ENCODE measurements at places on chromosomes 16 and 17.
A peak's percentile ranks its signal among the peaks of the same experiment; 100 is the strongest.

- DNase-seq = no peak
Measured at GRCh38 chr17:64411999-64412771, 21.5 kb upstream of the PECAM1 start.

GRCh38 chr17:13827118-13827517 lies 225.4 kb upstream of the HS3ST3A1 start:
- DNase-seq = no peak

DNA sequence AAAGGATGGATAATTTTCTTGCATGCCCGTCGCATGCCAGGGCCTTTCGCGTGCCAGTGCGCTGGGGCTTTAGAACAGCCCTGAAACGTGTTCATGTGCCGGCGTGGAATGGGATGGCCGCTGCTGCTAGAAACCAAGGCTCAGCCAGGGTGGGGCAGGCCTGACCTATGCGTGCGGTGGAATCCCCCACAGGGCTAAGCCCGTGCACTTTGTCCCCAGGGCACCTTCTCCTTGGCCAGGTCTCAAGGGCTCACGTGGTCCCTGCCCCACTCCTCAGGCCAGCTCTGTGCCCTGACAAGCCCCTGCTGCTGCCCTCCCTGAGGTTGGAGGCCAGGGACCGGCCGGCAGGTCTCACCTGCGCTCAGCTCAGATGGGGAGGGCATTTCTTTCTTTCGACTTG lies 13.1 kb upstream of the RNF213 start:
- no peak for DNase-seq

DNA sequence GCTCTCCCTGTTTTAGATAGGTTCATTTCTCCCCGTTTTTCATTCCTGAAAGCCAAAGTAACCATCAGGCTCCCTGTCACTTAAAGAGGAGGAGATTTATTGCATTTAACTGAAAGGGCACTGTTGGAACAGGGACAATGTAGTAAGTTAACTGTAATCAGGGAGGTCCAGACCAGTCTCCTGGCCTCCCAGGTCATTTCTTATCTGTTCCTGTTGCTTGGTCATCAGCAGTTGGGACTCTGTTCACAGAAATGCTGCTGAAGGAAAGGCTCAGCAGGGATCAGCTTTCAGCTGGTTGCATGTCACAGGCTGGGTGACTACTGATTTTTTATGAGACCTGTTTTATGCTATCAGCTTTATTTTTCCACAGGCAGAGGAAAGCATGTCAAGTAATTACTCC lies 622.6 kb upstream of the GOT2 start:
- no peak for DNase-seq

- peak; percentile 21 for DNase-seq
Measured at GRCh38 chr17:44556832-44557606, at the start of gene FZD2. FZD2 (plus strand) TSS chr17:44557484; CDS start chr17:44557689, 205 bp downstream.

DNA sequence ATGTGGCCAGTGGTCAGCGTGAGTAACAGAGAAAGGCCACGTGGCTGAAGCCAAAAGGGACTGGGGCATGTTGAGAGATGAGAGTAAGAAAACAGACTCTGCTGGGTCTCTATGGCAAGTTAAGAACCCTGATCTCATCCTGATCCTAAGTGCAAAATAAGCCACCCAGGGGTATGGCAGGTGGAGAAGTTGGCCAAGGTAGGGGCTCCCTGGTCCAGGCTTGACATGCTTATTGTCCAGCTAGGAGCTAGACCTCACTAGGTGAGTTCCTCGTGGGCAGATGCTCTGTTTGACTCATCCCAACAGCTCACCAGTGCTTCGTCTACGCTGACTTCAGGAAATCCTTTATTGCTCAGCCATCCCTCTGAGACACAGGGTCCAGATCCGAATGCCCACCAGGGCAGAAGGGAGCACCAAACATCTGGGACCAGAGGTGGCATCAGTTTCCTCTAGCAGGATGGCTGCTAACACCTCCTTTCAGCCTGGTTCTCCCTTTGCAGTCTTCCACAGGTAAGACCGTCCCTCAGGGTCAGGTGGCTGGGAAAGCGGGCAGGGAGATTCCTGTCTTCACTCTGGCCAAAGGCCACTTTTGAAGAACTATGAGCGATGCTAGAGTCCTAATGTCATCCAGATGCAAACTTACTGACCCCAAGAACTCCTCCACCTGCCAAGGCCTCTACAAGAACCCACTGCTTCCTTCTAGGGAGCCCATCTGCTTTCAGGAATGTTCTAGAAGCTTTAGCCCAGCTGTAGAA lies 99.5 kb downstream of the CDYL2 start:
- DNase-seq = no peak

GRCh38 chr17:39617446-39618245 lies 9.1 kb upstream of the PPP1R1B start:
- DNase-seq = peak; percentile 24

DNA sequence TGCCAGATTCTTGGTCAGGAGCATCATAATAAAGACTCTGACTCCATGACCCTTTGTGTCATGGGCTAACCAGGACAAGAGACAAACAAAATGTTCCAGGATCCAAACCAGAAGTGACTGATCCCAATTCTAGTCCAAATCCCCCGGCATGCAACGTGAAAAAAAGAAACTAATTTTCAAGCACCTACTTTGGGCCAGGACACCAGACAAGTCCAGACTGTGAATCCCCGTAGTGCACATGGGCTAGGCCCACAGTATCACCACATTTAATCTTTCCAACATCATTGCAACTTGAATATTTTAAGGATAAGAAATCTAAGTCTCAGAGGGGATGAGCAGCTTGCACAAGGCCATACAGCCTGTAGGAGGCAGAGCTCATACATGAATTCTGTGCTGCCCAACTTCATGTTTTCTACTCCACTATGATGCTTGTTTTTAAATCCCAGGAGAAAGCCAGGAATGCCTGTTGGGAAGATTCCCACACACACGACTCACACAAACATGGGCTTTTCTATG lies 365.7 kb downstream of the NPIPA8 start:
- no peak for DNase-seq

- DNase-seq = no peak
Measured at GRCh38 chr16:67710607-67711006, 8.5 kb downstream of the GFOD2 start.

DNA sequence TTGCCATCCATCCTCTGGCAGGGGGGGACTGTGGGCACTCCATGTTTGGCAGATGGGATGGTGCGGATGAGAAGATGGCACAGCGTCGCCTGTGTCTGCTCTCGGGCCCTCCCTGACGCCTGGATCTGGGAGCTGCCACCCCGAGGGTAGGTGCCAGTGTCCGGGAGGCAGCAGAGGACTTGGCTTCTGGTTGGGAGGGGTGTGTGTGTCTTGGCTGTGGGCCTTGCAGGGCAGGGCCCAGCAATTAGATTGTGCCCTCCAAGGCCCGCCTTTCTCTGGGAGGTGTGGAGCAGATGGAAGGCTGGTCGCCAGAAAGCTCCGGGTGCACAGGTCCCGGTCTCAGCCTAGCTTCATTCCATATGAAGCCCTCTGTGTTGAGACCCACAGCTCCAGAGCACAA lies 1.4 kb downstream of the RAP1GAP2 start:
- DNase-seq = no peak

GRCh38 chr17:74605361-74605760 lies 13.3 kb upstream of the CD300LD start:
- DNase-seq = no peak

GRCh38 chr17:77529328-77529650 lies 388.5 kb downstream of the SEC14L1 start:
- no peak for DNase-seq

GRCh38 chr16:15993541-15993940 lies 44.1 kb downstream of the ABCC1 start:
- DNase-seq = no peak

DNA sequence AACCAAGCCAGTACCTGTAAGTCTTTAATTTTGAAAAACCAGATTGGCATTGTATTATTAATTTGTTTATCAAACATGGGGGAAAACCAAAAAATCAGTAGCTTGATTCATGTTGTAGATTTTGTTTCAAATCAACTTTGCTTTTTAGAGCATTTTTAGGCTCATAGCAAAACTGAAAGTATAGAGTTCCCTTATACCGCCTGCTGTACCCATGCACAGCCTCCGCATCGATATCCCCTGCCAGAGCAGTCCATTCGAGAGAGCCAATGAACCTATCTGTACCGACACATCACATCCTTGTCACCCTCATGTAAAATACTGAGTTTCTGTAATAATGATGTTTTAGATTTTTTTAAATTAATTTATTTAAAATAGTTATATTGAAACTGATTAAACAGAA lies 16.2 kb upstream of the MRC2 start:
- no peak for DNase-seq

DNA sequence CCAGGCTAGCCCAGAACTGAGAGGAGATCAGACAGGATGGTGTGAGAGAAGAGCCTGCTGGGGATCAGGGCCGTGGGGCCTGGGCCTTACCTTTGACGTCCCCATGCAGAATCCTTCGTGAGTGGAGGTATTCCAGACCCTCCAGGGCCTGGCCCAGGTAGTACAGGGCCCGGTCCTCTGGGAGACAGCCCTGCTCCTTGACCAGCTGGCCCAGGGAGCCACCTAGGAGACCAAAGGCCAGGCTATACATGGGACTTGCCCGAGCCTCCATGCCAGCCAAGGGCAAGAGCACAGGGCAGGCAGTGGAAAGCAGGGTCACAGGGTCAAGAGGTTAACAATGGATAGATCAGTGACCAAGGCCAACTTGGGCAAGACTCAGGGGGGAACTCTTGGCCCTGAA lies 12.1 kb upstream of the SPATA32 start:
- DNase-seq = no peak

DNA sequence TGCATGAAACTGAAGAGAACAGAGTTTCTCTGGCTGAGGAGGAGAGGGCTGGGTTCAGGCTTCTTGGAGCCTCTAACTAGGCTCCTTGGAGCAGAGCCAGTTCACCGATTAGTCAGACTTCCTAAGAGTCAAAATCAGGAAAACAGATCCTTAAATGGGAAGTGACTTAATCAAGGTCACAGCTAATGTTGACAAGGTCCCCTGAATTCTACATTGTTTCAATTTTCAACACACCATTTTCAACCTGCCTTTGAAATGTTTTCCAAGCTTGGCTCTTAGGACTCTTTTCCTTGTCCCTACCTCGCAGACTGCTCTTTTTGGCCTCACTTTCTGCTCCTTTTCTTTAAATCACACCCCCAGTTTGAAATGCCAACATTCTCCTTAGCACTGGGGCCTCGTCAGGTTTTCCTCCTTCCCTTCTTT lies 16.3 kb downstream of the MYL4 start:
- DNase-seq = no peak

DNA sequence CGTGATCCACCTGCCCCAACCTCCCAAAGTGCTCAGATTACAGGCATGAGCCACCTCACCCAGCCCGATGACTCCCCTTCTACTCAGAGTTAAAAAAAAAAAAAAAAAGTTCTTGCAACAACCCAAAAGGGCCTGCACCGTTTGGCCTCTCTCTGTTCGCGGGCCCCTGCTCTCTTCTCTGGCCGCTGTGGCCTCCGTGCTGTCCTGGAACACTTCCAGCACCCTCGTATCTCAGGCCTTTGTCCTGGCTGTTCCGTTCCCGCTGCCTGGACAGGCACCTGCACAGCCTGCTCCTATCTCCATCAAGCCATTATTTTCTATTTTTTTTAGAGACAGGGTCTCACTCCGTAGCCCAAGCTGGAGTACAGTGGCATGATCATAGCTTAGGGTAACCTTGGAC lies 10.8 kb downstream of the MYO1C start:
- no peak for DNase-seq

DNA sequence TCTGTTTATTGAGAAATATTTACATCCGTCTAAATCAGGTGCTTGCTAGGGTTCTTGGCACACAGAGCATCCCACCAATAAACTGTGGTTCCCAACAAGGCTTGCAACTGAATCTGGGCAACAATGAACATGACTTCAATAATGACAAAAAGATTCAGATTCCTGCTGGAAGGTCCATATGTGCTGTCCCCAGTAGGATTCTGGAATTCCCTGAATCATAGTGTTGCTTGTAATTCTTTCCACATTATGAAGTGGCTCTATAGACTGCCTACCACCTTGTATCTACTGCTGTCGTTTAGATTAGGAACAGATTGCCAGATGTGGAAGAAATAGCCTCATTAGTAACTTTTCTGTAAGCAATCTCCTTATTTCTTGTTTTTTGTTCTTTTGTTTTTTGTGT lies 265.9 kb downstream of the WWOX start:
- DNase-seq = no peak

DNA sequence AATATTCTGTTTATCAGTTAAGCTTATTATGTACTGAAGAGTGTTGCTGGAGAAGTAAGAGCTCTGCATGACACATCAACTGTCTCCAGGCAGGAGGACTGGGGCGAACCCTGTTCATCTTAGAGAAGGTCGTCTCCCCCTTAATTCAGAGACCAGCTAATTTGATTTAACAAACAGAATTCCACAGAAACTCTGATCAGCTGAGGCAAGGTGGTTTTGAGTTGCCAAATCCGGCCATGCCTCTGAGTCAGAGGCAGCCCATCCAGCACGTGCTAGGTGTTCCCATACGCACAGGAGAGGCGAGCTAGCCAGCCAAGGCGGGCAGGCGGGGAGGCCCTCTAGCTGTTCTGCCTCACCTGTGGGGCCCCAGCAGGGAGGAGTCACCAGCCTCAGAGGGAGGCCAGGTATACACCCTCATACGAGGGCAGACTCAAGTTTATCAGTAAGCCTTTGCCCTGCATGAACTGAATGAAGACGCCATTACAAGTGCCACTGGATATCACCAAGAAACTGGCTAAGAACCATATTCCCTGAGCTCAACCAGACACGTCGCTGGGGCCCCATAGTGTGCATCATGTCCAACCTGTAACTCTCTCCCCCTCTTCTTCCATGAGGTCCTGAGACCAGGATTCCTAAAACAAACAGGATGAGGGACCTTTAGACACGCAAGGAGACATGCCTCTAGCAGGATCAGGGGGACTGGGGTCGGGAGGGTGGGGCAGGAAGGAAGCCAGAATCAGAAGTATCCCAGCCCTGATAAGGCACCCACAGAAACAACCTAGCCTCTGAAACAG lies 25.7 kb downstream of the STAT5A start:
- DNase-seq = no peak

GRCh38 chr17:3974980-3975379 lies 10.7 kb upstream of the ATP2A3 start:
- no peak for DNase-seq

DNA sequence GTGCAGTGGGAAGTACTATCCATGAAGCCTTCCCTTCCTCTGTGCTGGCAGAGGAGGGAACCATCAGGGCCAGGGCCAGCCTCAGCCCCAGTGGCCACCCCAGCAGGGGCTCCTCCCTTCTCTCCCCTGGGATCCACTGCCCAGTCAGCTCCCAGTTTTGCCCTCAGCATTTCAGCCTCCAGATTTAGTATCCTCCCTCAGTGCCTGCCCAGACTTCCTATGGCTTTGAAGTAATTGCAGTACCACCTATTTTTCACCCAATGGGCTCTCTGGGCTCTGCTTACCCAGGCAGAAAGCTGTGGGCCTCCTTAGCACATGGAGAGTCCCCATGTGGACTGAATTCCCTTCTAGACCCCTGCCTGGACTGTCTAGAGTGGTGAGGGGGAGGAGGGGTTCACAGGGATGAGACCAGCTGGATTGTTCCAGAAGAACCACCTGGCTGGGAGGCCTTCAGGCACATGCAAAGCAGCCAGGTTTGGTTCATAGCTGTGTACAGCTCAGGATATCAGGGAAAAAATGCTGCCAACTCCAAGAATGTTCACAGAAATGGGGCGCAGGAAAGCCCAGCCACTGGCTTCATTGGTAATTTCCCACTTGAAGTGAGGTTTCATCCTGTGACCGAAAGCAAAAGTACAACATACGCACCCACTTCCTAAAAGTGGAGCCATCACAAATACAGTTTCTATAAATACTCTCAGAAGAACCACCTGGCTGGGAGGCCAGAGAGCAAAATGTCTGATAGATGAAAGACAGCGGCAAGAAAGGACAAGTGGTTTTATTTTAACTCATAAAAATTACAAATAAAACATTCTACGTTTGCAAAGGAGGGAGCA lies 15.2 kb upstream of the HERPUD1 start:
- no peak for DNase-seq

GRCh38 chr17:49379926-49380325 lies 17.9 kb upstream of the ZNF652 start:
- no peak for DNase-seq

- no peak for DNase-seq
Measured at GRCh38 chr17:68595496-68595895, 5.7 kb downstream of the FAM20A start.
